Muscle of back (tissue), 13 donors: ENCODE measurements at places on chromosomes 6 and 20. TPM values are rescaled to one million over a fixed set of nuclear protein-coding genes. Genes with fewer than 3 reads are reported as not detected.

B3GAT2 gene
- 5.6 TPM for polyA plus RNA-seq

MYCT1 gene
- 26.5 TPM for polyA plus RNA-seq

CD24 gene
- polyA plus RNA-seq = 21.2 TPM

KHDC3L gene
- 0.15 TPM for polyA plus RNA-seq

HLA-DQA2 gene
- not detected for polyA plus RNA-seq
